ENCODE measurements at places on chromosomes 7 and 10. TPM values are rescaled to one million over a fixed set of nuclear protein-coding genes. Genes with fewer than 3 reads are reported as not detected.

The GRM3 gene
- 15.9 TPM for polyA plus RNA-seq

The TMEM229A gene
- 0.31 TPM for polyA plus RNA-seq

The APBB1IP gene
- polyA plus RNA-seq = not detected

The EN2 gene
- not detected for polyA plus RNA-seq

The TMEM130 gene
- polyA plus RNA-seq = 12.3 TPM

The MICALL2 gene
- 12.8 TPM for polyA plus RNA-seq

The NEURL1 gene
- 12.3 TPM for polyA plus RNA-seq

The FAM25A gene
- not detected for polyA plus RNA-seq

The INSYN2A gene
- polyA plus RNA-seq = 4.2 TPM

The NEUROD6 gene
- not detected for polyA plus RNA-seq

The SCART1 gene
- polyA plus RNA-seq = 6.1 TPM

The ZNF467 gene
- 11.9 TPM for polyA plus RNA-seq

The OPN4 gene
- not detected for polyA plus RNA-seq
